AG08396 (cell line): ENCODE measurements at places on chromosomes 5 and 9.

- no peak for DNase-seq
Measured at GRCh38 chr5:34480810-34481528, 175.2 kb upstream of the RAI14 start.

GRCh38 chr9:132144708-132145365 lies 17.0 kb upstream of the NTNG2 start:
- DNase-seq: peak; percentile 59

DNA sequence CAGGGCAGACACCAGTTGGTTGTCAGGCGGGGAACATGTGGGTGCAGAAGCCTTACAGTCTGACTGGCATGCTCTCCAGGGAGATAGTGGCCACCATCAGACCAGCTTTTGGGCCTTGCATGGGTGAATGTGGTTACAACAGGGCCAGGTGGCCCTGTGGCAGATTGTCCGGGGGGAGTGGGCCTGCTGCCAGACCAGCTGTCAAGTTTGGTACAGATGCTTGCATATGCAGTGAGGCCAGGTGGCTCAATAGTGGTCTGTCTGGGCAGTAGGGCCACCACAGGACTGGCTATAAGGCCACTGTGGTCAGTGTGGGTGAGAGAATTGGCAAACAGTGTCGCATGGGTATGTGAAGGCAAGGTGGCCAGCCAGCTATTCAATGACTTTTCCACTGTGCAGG lies 148.7 kb downstream of the FAM174A start:
- DNase-seq: no peak

GRCh38 chr9:134839455-134840125 lies 41.0 kb upstream of the FCN2 start:
- DNase-seq: no peak

DNA sequence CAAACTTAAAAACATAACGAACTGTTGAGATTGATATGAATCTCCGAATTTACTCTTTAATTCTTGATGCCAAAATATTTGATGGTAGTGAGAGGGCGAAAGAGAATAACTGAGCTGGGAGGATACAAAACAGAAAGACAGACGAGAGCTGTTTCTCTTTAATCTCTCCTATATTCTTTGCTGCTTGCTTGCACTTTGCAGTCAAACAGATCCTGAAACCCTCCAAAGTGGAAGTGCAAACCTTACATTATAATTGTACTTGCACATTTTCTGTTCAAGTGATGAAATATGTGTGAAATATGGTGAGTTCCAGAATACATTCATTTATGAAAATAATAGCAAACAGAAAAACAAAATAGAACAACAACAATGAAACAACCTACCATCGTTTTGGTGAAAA lies 63.8 kb downstream of the PAM start:
- DNase-seq: no peak

GRCh38 chr5:128559300-128560297 lies 21.6 kb upstream of the FBN2 start:
- DNase-seq: no peak

- DNase-seq: no peak
Measured at GRCh38 chr5:115968770-115969169, 6.5 kb downstream of the LVRN start.

- DNase-seq: no peak
Measured at GRCh38 chr9:133032171-133032570, 1.4 kb downstream of the GTF3C5 start.

GRCh38 chr5:5643481-5643880 lies 221.0 kb downstream of the ICE1 start:
- no peak for DNase-seq

GRCh38 chr5:60630179-60630578 lies 69.8 kb downstream of the DEPDC1B start:
- no peak for DNase-seq

- DNase-seq: no peak
Measured at GRCh38 chr9:14170973-14171596, 142.9 kb downstream of the NFIB start.

DNA sequence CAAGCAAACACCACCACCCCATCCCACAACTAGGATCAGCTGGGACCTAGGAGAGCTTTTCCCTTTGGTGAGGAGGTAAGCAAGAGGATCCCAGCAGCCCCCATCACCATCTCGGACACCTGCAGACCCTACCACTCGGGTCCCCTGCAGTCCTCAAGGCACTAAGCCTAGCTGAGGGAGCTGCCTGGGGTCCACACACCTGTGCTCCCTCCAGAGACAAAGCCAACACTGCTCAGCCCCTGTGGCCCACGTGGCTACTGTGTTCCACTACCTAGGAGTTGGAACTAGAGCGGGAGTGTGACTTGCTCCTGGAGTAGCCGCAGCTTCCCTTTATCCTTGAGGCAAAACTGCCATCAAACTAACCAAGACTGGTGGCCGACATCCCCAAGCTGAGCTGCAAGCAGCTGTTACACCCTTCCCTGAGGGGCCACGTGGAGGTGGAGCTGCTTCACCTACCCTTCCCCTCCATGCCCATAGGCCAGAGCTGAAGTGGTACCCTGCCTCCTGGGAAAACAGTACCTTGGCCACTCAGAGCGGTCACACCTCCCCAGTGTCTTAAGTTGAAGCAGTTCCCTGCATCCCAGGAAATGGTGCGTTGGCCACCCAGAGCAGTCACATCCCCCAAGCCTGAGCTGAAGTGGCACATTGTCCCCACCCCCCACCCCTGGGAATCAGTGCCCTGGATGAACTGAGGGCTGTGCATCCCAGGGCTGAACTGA lies 205.5 kb downstream of the CACNA1B start:
- no peak for DNase-seq

DNA sequence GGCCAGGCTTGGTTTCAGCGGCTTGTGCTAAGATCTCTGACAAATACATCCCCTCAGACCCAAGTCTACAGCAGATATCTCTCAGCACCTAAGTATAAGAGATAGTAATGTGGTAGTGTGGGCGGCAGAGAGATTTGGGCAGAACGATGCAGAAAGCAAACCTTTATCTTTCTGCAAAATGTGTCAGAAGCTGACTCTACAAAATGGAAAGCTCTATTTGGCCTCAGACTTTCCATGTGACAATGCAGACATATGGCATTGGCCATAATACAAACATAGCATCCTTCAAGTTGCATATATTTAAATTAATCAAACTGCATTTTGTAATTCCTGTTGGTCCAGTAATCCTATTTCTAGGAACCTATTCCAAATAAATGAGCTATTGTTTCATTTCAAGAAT lies 102.5 kb upstream of the RAI14 start:
- DNase-seq: no peak

DNA sequence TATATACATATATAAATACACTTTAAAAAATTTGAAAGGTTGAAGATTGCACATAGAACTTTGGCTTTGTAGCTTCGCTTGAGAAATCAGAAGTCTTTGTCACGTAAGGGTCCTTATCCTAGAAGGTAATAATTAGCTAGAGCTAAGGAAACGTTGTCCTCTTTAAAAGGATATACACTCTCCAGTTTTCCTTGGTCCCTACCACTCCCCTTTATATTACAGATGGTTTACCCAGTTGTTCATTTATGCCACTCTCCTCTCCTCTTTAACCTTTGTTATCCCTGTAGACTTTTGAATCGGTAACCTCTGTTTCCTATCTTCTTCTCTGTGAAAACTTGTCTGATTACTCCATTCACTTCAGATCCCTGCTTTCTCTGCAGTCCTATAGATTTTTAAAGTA lies 1101.0 kb upstream of the SEMA6A start:
- no peak for DNase-seq

DNA sequence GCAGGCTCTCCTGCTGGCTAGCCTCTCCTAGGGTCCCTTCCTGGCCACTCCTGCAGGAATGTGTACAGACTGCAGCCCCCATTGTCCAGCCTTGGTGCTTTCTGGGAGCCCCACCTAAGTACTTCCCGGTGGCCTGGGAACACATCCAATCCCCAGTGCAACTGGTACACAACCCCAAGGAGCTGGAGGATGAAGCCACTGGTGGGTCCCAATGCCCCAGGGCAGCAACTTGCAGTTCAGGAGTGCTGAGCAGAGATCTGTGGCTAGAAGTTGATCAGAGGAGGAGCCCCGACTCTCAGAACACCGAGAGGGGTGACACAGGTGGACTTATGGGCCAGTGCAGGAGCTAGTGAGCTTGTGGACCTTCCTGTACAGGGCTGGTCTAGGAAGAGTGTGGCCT lies 1093.7 kb upstream of the ACO1 start:
- no peak for DNase-seq
